ENCODE measurements at places on chromosomes 7 and 10. TPM values are rescaled to one million over a fixed set of nuclear protein-coding genes. Genes with fewer than 3 reads are reported as not detected.

EVX1 gene
- total RNA-seq = not detected

RSU1 gene
- total RNA-seq = 89.8 TPM

PRXL2A gene
- 8.2 TPM for total RNA-seq

ZNF804B gene
- total RNA-seq = not detected

RNF148 gene
- not detected for total RNA-seq

SORCS3 gene
- not detected for total RNA-seq

LBX1 gene
- not detected for total RNA-seq

EPHB6 gene
- total RNA-seq = 7.8 TPM

LSM8 gene
- 49.9 TPM for total RNA-seq

ZNF488 gene
- total RNA-seq = not detected

GIMAP8 gene
- total RNA-seq = 54.5 TPM

NPSR1 gene
- total RNA-seq = not detected

CPSF4 gene
- total RNA-seq = 70.2 TPM

CDH23 gene
- 1.3 TPM for total RNA-seq

IDE gene
- total RNA-seq = 38.9 TPM

DRGX gene
- not detected for total RNA-seq

LRRN3 gene
- 127 TPM for total RNA-seq

ZNF783 gene
- 18.7 TPM for total RNA-seq

ANXA8L1 gene
- 0.22 TPM for total RNA-seq

PHKG1 gene
- total RNA-seq = 1.5 TPM

MBL2 gene
- total RNA-seq = not detected

SEMA3C gene
- total RNA-seq = not detected

RTKN2 gene
- total RNA-seq = 7.8 TPM

OSBPL3 gene
- total RNA-seq = 73.2 TPM

LRRC4 gene
- not detected for total RNA-seq

OR2A42 gene
- total RNA-seq = 0.07 TPM

SDK1 gene
- total RNA-seq = 0.20 TPM
